ENCODE measurements at places on chromosomes 5 and 9.

- DNase-seq, result no peak
Observed at GRCh38 chr9:131545786-131546335, 538 bp downstream of the PRRT1B start.

GRCh38 chr5:32724526-32724925 lies 13.4 kb downstream of the NPR3 start:
- no peak for DNase-seq

DNA sequence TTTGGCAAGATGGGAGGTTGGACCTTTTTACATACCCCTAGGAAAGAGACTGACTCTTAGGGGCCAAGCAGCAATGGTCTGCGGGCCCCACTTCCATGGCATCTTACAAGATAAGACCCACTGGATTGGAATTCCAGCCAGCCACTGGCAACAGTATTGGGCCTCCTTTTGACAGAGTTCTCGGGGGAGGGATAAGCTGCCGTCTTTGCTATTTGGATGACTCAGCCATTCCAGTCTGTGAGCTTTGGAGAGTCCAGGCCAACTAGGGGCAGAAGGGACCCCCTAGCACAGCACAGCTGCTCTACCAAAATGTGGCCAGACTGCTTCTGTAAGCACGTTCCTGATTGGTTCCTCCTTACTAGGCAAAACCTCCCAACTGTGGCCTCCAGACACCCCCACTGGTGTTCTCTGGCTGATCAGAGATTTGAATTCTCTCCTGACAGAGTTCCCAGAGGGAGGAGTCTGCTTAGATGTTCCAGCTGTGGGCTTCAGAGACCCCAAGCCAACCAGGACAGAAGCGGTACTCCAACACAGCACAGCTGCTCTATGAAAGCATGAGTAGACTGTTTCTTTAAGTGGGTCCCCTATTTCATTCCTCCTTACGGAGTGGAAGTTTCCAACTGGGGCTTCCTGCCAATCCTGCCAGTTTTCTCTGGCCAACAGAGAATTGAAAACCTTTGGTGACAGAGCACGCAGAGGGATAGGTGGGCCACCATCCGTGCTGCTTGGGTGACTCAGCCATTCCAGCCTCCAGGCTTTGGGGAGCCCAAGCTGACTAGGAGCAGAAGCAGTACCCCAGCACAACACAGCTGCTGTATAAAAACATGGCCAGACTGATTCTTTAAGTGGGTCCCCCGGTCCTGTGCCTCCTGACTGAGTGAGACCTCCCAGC lies 672.1 kb upstream of the RIOK2 start:
- no peak for DNase-seq

- no peak for DNase-seq
Observed at GRCh38 chr5:72654231-72654630, 147.0 kb upstream of the ZNF366 start.

GRCh38 chr5:151950706-151951105 lies 26.1 kb upstream of the GLRA1 start:
- no peak for DNase-seq

DNA sequence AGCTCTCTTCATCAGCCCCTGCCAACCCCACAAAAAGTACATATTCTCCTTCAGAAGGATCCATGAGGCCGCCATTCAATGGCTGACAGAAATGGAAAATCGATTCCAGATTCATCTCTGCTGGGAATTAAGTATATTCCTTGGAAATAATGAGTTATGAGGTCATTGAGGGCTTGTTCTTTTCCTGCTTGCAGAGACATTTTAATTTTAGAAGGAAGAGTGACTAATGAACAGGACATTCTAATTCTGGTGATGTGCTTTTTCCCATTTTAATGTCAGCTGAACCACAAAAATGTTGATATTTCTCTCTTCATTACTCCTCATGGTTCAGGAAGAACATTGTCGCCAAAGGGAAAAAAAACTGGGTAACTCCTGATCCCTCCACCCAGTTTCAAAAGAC lies 314.0 kb downstream of the PIK3R1 start:
- DNase-seq, result no peak

GRCh38 chr5:128083811-128084227 lies 253 bp downstream of the SLC12A2 start:
- peak; percentile 77 for DNase-seq

GRCh38 chr9:119526698-119527097 lies 157.5 kb upstream of the BRINP1 start:
- no peak for DNase-seq

DNA sequence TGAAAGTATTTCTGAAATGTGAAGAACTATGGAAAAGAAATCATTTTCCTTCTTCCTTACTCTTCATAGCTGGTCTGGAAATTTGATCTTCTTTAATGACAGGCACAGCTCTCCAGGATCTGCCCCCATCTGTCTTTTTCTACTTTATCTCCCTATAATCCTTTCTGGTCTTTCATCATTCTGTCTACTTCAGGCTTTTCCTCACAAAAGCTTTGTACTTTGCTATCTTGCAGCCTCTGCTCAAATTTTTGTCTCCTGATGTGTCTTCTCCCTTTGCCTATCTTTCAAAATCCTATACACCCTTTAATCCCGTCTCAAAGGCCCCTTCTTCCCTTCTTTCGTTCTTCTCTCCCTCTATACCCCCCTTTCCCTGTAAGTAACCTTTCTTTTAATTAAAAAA lies 114.9 kb upstream of the ATP10B start:
- DNase-seq, result no peak

GRCh38 chr9:114266969-114267368 lies 55.9 kb upstream of the ORM1 start:
- no peak for DNase-seq

DNA sequence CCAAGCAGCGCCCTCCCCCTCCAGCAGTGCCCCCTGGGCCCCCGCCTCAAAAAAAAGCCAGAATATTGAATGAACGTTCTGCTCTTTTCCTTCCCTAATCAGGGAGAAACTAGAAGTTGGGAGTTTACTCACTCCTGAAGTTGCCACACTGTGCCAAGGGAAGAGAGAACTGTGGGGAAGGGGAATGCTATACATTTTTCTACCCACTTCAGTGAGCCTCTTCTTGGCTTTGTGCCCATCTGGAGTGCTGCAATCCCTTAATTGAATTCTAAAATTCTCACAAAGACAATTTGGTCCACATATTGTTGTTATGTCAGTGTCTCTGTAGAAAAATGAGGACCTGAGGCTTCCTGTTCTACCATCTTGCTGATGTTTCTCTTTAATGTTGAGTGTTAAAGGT lies 443.7 kb downstream of the DIRAS2 start:
- no peak for DNase-seq
